Bronchial smooth muscle cell (primary cell): ENCODE measurements at places on chromosomes 13 and 19. TPM values are rescaled to one million over a fixed set of nuclear protein-coding genes. Genes with fewer than 3 reads are reported as not detected.

Gene AP1M2
- not detected in 2 replicates for total RNA-seq

Gene SLITRK5
- total RNA-seq = under 0.01 TPM in 1 of 2 replicates, not detected in the other

Gene NANOS3
- 0.43 TPM in 1 of 2 replicates, not detected in the other for total RNA-seq

Gene NCR1
- total RNA-seq = not detected in 2 replicates

Gene BRCA2
- 1.0 and 1.3 TPM in 2 replicates for total RNA-seq
